ENCODE measurements at places on chromosomes 7 and 10.

GRCh38 chr10:16814012-16814411 is 3.2 kb downstream of the RSU1 start:
- DNase-seq: no peak

DNA sequence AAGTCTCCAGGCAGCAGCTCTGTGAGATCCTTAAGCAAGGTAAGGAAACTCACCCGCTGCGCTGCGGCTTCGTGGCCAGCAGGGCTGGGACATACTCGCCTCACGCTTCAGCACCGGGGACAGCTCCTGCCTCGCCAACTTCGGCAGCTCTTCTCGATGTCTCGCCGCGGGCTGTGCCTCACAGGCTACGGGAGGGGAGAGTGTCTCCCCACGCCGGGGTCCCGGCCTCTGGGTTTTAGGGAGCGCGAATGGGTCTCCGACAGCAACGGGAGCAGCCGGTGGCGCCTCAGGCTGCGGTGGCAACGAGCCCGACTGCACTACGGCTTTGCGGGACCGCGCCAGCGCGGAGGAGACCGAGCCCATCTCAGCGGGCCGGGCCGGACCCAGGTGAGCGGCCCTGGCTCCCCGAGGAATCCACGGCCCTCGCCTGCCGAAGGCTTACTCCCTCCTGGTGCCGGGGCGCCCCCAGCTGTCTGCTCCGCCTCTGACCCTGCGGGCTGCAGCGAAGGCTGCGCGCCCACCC is 62.4 kb downstream of the LSM5 start:
- peak; percentile 67 for DNase-seq

DNA sequence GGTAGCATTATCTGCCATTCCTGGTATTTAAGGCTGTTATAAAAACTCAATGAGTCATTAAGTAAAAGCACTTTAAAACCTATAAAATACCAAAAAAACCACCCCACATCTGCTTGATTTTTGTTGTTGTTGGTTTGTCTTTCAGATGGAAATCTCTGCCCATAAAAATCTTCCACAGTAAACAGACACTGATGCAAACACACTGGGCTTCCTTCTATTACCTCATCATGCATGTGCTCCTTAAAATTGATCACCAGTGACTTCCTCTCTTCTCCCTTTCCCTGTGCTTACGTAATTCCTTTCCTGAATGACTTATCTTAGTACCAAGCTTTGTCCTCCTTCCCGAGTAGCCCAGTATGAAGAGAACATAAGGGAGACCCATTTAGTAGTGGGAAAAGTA is 167.2 kb downstream of the EVX1 start:
- no peak for DNase-seq

DNA sequence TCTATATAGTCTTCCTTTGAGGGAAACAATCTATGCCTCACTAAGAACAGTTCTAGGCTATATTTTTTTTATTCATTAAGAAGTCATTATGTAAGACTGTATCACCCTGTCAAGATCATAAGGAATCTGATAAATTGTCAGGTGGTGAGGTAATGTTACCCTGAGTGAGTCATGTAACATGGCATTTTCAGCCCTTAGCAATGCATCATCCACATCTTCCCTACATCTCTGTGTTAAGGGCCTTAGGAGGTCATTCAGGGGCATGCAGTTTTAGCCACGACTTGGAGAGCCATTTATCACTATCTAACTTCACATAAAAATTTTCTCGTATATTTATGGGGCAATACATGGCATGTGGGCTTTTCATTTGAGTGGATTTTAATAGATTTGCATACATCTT is 924.5 kb upstream of the MBL2 start:
- DNase-seq: no peak

- DNase-seq: no peak
These were observed 170.2 kb upstream of the MKI67 start for GRCh38 chr10:128296253-128297007.

GRCh38 chr7:38461887-38462286 is 169.3 kb downstream of the AMPH start:
- no peak for DNase-seq

- no peak for DNase-seq
These were observed 590.8 kb downstream of the AUTS2 start for GRCh38 chr7:70188901-70189650.

DNA sequence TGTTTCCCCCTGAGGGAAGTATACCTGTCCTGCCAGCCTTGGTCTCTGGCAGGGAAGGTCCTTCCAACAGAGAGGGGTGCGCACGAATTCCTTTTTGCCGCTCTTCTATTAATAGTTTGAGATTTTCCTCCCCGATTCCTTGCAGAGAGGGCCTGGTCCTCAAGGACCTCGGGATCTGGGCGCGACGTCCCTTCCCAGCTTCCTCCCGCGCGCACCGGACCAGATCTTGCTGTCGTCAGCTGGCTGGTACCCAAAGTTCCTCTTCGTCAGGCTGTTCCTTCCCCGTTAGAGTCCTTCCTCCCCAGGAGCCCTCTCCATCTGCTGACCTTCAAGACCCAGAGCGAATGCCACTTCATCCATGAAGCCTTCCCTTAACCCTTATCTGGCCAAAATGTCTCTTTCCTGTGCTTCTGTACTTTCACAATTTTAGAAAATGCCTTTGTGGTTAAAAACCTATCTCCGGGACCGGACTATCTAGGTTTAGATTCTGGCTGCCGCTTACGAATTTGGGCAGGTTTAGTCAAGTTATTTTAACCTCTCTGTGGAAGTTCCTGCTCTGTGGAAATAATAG is 851 bp upstream of the GOT1 start:
- DNase-seq: no peak

DNA sequence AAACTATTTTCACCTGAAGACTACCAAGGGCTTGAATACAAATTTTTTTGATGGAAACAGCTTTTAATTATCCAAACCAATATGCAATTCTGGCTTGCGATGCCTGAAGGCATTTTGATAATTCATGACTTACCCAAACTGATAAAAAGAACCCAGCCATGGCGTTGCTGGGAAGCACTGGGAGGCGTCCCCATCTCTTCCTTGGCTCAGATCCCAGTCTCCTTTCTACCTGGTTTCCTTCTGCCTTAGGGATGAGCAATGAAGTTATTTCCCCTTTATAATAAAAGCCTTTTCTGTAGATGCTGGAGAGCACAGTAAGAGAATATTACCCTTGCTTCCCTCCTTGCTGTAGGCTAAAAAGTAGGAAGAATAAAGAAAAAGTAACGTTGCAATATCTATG is 129.1 kb upstream of the ANK3 start:
- no peak for DNase-seq

- no peak for DNase-seq
These were observed 61.9 kb downstream of the HGF start for GRCh38 chr7:81707966-81708365.

DNA sequence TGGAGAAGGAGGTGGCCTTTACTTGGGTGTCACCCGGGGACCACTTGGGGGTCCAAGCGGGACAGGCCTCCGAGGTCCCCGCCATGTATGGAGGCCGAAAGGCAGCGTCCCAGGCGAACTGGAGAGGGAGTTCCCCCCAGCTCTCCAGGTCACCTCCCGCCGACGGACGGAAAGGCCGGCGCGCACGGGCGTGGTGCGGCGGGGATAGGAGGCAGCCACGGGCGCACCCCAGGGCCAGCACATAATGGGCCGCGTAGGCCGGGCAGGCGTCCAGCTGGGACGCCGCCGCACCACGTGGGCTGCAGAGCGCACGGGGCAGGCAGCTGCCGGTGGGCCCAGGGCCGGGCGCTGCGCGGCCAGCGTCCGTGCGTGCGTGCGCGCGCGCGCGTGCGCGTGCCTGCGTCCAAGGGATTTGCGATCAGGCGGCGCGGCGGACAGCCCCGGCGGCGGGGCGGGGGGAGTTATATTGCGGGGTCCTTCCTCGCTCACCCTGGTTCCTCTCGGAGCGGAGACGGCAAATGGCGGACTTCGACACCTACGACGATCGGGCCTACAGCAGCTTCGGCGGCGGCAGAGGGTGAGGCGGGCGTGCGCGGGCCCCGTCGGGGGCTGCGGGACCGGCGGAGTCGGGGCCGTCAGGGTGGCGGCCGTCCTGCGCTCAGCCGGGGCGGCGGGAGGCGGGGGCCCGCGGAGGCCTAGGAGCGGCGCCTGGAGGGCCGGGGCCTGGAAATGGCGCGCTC is at the start of gene EIF4H:
Gene EIF4H (plus strand): TSS at position 491 of the 740 bp plus-strand sequence. CDS start 28 bp downstream, at position 519.
- DNase-seq: peak; percentile 99

DNA sequence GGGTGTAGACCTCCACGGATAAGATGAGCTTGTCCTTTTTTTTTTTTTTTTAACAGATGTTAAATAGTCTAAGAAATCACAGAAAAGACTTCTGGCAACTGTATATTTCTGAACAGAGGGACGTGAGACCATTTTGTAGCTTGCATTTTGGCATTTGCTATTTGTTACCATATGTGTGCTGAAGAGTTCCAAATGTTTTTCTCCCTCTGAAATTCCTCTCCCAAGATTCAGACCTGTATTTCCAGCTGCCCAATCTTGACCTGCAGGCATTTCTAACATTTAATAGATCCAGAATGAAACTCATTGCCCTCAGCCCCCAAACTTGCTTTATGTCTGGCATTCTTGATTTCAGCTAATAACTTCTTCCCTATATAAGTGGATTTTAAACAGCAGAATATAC is 223.1 kb upstream of the FZD1 start:
- DNase-seq: no peak

DNA sequence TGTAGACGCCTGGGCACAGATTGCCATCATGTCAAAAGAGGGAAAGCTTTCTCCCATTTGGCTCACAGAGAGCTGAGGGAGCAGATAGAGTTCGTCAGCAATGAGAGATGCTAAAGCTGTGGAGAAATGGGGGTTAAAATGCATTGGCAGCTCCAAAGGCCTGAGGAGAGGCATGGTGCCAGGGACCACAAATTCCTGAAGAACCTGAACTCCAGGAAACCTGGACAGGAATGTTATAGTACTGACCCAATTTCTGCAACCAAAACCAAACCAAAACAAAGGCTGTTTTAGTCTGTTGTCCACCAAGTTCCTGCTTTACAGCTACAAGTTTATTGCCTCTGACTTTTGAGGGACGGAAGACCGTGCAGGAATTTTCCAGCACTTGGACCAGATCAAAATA is 575.7 kb downstream of the REEP3 start:
- DNase-seq: no peak

GRCh38 chr10:108323274-108323798 is 1158.8 kb upstream of the SORCS1 start:
- no peak for DNase-seq

GRCh38 chr7:77349141-77349540 is 67.0 kb downstream of the GSAP start:
- no peak for DNase-seq

DNA sequence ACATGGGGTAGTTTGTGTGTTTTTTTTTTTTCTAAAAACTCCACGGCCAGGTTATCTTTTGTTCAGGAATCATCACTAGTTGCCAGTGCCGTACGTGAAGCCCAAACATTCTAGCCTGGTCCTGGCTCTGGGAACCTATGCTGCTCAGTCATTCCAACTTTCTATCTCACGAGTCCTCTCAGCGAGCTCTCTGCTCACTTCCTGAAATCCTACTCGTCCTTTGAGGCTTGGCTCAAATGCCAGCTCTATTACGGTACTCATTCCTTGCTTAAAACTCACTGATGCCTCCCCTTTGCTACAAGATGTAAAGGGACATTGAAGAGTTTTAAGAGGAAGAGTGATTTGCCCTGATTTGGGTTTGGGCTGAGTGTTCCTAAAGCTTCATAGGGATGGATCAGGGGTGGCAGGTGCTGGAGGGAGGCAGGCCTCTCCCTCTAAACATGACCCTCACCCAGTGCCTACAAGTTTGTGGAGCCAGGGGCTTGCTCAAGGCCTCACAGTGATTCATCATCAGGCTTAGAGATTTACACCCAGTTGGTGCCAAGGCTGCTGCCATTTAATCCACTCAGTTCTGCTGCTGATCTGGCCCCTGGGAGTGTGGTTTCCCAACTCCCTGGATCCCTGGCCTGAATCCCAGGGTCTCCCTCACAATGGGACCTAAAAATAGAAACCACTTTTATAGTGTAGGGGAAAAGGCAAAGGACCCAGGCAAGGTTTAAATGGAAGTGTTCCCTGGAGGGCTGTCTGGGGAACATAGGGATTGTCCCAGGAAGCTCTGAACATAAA is 46.1 kb upstream of the R3HCC1L start:
- no peak for DNase-seq

- DNase-seq: no peak
These were observed 220.9 kb downstream of the RNLS start for GRCh38 chr10:88361995-88362807.

GRCh38 chr10:33820531-33820930 is 486.1 kb upstream of the NRP1 start:
- DNase-seq: no peak

GRCh38 chr7:107111196-107111595 is 57.6 kb upstream of the HBP1 start:
- DNase-seq: no peak

GRCh38 chr10:63241841-63242281 is 108.7 kb downstream of the NRBF2 start:
- DNase-seq: no peak

GRCh38 chr10:92305133-92306072 is 14.4 kb downstream of the MARCHF5 start:
- no peak for DNase-seq

DNA sequence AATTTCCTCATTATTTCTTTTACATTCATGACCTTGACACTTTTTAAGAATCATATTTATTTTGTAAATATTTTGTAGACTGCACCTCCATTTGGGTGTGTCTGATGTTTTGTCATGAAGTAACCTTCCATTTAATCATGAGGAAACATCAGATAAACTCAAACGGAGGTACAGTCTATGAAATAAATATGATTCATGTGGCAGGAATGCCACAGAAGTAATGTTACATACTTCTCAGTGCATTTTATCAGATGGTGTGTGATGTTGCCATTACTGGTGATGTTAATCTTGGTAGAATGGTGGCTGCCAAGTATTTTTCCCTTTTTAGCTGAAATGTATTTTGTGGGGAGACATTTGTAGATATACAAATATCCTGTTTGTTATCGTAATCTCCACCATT is 64.9 kb downstream of the ZNF37A start:
- DNase-seq: no peak

- no peak for DNase-seq
These were observed 264.0 kb upstream of the CDC14C start for GRCh38 chr7:48660306-48660870.

DNA sequence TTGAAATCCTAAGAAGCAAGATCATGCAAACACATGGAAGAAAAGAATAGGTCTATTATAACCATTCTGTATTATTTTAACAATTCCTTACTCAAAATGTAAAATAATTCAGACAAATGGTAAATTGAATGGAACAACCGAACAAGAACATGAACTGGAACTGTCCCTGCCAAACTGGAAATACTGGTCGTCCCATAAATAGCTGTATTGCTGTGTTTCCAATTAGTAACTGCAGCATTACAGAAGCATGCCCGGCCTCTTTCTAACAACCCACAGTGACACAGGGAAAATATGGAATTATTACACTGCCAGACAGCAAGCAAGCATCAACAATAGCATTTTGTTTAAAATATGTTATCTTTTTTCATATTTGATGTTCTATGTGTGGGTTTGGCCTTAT is 1138.5 kb upstream of the PHF14 start:
- DNase-seq: no peak

GRCh38 chr7:27210441-27211083 is 10.7 kb upstream of the HOXA13 start:
- no peak for DNase-seq

GRCh38 chr7:151429237-151429559 is 10.7 kb downstream of the CRYGN start:
- no peak for DNase-seq

- no peak for DNase-seq
These were observed 76.6 kb downstream of the GPR37 start for GRCh38 chr7:124688991-124689390.

- DNase-seq: no peak
These were observed 41.1 kb upstream of the VWDE start for GRCh38 chr7:12444785-12445184.

GRCh38 chr10:19921300-19922140 is 105.3 kb downstream of the PLXDC2 start:
- no peak for DNase-seq

Data from stimulated activated effector memory CD8-positive, alpha-beta T cell treated with anti-CD3 and anti-CD28 coated beads, Interleukin-12 subunit alpha, Interleukin-12 subunit beta, amount 100 ng/mL, for 72 hours (primary cell).